ENCODE measurements at places on chromosomes 2 and 18.

DNA sequence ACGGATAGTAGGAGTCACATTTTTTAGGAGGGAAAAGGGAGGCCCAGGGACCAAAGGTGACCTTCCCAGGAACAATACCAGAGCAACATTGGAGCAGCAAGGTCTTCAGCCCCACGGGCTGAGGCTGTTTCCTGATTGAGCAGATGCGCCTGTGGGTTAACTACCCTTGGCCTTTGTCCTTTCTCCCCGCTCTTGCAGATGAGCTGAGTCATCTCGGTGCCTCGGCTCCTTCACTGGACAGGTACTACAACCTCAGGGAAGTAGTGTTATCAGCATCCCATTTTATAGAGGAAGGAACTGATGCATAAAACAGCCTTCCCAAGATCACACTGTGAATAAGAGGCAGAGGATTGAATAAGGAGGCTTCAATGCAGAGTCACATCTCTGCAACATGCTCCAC, 43.5 kb downstream of the DHRS9 start:
- no peak for DNase-seq

DNA sequence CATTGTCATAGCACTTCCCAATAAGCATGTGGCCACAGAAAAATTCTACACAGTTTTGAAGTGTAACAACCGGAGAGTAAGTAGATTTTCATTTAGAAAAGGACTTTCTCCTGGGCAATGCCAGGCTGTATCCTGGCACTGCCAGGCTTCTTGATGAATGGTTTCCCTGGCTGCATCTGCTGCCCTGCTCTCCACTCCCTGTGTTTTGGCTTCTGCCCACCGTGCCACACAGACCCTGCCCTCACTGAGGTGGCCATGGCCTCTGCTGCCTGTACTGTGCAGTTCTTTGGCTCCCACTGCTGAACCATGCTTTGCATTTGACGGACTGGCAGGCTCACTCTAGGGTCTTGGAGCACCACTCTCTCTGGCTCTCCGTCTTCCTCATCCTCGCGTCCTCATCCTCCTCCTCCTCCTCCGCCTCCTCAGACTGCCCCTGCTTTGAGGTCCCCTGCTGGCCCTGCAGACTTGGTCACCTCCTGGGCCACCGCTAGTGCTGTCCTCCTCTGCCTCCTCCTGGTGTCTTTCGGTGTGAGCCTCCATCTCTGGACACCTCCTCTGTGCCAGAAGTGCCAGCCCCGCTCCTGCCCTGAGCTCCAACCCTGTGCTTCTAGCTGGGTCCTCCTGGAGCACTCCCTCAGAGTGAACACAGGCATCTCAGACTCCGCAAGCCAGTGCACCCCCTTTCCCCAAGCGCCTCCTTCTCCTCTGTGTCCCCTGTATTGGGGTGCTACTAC, 45.9 kb upstream of the CNGA3 start:
- DNase-seq, result no peak

DNA sequence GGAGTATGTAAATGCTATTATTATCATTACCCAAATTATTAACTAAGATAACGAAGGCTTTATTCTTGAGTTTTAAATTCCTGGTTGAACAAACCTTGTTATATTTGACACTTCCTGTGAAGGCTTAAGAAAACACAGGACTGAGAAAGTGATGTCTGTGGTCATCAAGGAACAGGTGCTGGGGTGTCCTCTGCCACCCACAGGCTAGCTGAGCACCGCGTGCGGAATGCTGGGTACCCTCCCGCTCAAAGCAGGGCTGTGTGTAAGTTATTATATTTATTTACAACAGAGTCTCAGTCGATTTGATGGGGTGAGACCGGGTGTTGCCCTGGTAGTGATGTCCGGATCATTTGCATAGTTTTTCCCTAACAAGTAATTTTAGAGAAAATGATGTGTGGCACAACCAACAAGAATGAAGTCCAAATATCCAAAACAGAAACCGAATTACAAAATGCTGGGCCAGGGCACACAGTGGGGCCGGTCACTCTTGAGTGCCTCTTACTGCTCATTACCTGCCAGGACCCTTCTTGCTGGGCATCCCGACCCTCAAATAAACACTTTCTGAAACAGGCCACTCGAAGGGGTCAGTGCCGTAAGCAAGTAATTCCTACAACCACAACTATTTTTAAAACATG, 49.2 kb downstream of the TMEM18 start:
- DNase-seq, result no peak

DNA sequence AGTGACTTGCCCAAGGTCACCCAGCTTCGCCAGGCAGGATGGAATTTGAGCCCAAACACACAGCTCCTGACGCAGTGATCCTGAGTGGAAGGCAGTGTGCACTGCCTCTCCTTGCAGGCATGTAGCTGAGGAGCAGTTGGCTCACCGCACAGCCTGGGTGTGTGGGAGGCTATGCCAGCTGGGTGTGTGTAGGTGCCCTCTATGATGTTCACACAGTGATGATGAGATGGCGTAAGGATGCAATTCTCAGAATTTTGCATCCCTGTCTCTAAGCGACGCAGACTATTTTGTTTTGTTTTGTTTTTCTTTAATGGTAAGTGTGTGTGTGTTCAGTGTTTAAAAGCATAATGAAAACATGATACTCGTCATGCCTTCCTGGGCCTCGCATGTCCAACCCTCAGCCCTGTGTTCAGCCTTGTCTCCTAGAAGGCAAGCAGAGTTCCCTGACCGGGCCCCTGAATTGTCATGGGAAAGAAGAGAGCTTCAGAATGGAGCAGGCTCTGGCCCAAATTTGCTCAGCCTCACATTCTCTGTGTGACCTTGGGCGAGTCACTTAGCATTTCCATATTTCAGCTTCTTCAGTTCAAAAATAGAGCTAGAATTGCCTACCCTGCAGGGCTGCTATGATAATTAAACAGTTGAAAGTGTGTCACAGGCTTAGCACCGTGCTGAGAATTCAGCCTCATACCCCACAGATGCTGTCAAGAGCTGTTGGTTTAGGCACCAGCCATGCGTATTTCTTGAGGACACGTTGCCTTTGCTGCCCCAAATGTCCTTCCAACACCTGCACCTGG, 603.6 kb upstream of the RAB6C start:
- no peak for DNase-seq

- DNase-seq, result no peak
Measured at GRCh38 chr18:46321955-46322354, 217.8 kb downstream of the HAUS1 start.

DNA sequence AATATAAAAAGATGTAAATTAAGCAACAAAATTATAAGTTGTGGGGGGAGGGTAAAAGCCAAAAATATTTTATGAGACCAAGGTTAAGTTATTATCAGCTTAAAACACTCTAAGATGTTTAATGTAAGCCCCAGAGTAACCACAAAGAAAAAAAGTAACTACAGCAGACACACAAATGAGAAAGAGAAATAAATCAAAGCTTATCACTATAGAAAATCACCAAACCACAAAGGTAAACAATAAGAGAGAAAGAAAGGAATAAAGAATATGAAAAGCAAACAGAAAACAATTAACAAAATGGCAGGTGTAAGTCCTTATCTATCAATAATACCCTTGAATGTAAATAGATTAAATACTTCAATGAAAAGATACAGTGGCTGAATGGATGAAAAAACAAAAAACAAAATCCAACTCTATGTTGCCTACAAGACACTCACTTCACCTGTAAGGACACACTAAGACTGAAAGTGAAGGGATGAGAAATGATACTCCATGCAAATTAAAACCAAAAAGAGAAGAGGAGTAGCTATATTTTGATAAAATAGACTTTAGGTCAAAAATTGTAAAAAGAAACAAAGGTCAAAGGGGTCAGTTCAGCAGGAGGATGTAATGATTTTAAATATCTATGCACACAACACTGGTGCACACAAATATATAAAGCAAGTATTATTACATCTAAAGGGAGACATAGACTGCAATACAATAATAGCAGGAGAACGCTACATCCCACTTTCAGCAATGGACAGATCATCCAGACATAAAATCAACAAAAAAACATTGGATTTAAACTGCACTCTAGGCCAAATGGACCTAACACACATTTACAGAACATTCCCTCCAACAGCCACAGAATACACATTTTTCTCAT, 80.7 kb downstream of the PTPN2 start:
- DNase-seq, result no peak

DNA sequence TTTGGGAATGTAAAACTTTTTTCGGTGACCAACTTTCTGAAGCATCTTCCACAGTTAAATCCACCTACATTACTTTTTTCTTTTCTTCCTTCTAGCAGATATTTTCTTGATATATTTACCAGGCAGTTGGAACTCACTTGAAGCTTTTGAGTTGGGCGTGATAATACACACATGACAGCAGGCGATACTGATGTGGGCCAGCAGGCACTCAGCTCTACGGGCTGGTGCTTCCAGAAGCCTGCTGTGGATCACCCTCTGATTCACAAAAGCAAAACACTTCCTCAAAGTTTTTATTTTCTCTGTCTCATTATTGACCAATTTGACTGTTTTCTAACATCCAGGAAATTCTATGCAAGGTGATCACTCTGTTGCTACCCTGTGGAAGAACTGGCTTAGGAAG, 22.9 kb downstream of the GRHL1 start:
- DNase-seq, result no peak

DNA sequence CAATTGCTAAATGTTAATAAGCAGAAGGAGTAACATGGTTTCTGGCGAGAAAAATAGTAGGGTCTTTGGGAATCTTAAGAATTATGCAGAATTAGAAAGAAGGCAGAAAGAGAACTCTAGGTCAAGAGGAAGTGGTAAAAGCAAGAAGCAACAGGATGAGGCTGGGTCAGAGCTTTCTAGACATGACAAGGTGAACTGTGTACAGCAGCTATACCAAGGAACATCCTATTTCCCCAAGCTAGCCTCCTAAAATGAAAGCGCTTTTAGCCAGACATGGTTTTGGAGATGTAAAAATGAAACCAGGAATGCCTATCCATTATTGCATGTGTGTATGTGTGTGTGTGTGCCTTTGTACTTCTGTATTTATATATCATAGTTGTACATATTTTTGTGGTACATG, 42.3 kb upstream of the STAT1 start:
- no peak for DNase-seq

GRCh38 chr2:200219309-200220113, 87.0 kb upstream of the SPATS2L start:
- no peak for DNase-seq

DNA sequence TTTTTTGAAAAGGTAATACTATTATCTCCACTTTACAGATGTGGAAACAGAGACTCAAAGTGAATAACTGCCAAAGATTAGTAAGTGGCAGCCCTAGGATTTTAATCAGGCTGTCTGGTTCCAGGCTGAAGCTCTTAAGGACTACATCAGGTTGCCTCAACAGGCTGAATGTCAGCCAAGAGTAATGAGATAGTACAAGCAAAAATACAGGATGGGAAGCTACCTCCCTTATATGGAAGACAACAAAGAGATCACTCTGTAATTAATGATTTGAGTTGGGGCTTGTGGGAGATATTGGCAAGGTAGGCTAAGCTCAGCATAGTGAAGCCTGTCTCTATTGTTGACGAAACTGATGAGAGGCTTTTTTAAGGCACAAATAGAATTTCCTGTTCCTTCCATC, 323.1 kb downstream of the KCNJ3 start:
- no peak for DNase-seq

DNA sequence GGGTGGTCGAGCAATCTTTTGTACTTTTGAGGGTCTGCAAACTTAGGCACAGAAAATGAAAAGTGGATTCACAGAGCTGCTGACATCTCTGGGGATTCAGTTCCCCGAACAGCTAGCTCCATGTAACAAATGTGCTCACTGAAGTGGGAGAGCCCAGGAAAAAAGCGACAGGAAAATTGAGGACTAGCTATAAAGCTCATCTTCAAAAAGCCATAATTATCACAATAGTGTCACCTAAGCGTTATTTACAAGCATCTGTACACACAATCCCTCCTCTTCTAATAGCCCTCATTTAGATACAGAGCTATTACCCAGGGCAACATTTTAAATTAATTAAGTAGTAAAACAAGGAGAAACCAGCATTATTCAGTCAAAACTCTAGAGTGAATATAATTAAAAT, 36.1 kb downstream of the RNF152 start:
- DNase-seq, result no peak

All from activated naive CD4-positive, alpha-beta T cell treated with anti-CD3 and anti-CD28 coated beads, Interleukin-2, amount 50 U/mL, for 16 hours (primary cell).